HuH-7 (cell line): ENCODE measurements at places on chromosomes 6 and 20.

DNA sequence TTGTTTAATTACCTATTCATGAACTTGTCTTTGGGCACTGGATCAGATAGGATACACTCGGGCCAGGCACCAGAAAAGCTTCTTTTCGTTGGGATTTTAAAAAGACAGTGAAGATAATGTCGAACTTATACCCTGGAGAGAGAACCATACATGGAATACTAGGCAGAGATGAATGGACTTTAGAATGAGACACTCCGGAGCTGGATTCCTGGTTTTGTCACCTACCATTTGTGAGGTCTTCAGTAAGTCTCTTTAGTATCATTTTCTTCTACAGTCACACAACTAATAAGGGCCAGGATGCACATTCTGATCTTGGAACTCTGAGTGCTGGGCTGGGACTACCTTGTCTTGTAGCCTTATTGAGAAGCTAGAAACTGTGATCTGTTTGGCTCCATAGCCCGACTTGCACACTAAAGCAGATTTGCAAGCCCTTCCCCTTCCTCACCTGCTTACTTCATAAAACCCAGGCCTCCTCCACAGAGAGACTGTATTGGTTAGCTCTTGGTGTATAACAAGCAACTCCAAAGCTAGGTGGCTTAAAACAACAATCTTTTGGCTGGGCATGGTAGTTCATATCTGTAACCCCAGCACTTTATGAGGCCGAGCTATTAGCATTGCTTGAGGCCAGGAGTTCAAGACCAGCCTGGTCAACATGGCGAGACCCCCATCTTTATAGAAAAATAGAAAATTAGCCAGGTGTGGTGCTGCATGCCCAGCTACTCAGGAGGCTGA is 7.4 kb upstream of the IFT52 start:
- no peak for DNase-seq

DNA sequence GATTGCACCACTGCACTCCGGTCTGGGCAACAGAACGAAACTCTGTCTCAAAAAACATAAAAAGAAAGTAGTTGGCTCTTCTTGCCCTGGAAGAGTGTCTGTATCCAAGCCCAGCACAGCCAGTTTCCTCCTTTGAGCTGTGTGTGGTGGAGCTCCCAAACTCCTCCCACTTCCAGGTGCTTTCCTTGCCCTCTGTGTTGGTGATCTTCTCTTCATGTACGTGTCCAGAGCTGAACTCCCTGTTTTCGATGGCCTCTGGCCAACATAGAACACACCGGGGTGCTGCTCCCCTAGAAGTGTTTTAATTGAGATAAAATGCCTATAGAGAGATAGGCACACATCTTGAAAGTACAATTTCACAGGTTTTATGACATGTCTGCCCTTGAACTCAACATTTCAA is 16.7 kb upstream of the SGK2 start:
- no peak for DNase-seq

DNA sequence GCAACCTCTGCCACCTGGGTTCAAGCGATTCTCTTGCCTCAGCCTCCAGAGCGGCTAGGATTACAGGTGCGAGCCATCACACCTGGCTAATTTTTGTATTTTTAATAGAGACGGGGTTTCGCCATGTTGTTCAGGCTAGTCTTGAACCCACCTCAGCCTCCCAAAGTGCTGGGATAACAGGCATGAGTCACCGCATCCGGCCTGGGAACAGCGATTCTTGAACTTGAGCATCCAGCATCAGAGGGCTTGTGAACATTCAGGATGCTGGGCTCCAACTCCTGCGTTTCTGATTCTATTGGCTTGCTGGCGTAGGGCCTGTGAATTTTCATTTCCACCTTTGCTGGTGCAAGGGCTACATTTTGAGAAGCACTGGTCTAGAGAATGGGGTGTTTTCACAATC is 24.5 kb upstream of the PIM1 start:
- no peak for DNase-seq

GRCh38 chr6:8939615-8940014 is 504.3 kb upstream of the SLC35B3 start:
- peak; percentile 28 for DNase-seq

DNA sequence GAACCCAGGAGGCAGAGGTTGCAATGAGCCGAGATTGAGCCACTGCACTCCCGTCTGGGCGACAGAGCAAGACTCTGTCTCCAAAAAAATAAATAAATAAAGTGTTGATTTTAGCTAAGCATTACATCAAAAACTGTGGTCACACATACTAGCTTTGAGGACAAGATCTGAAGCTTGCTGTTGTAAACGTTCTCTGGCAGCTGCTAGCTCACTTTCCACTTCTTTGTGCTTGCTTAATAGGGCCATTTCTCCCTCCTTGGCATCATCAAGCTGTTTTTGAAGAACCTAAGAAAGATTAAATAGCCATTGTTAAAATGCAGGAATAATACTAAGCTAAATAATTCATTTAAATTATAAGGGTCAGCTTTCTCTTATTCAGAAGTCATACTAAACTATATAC is 55.7 kb downstream of the FAM184A start:
- no peak for DNase-seq
